ENCODE measurements at places on chromosomes 12 and 14.

GRCh38 chr12:116150452-116150851 lies 127.0 kb downstream of the MED13L start:
- no peak for DNase-seq

DNA sequence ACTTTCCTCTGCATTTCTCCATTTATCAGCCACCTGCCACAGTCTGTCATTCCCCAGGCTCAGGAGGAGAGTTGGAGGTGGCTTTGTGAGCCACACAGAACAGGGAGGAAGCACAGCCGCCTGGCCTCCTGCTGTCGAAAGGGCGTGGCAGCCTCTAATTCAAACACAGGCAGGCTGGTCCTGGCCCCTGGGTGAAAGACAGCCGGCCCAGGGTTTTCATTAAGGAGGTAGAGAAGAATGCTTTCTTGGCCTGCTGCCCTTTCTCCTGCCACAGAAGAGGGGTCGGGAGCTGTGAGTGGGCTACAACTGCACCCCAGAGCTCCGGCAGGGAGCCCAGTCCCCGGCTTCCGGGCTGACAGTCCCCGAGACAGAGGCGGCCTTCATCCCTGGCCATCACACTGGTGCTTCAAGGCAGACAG lies 108.6 kb upstream of the FZD10 start:
- no peak for DNase-seq

- DNase-seq: peak; percentile 66
Observed at GRCh38 chr14:23929822-23930294, 23.7 kb upstream of the DHRS4 start.

- DNase-seq: no peak
Observed at GRCh38 chr14:20215196-20215595, 8.3 kb upstream of the OR11H6 start.

- peak; percentile 88 for DNase-seq
Observed at GRCh38 chr14:34875031-34875922, at the start of gene BAZ1A. TSS of gene BAZ1A (minus strand) at chr14:34875360. CDS start at chr14:34874604, 756 bp downstream.

DNA sequence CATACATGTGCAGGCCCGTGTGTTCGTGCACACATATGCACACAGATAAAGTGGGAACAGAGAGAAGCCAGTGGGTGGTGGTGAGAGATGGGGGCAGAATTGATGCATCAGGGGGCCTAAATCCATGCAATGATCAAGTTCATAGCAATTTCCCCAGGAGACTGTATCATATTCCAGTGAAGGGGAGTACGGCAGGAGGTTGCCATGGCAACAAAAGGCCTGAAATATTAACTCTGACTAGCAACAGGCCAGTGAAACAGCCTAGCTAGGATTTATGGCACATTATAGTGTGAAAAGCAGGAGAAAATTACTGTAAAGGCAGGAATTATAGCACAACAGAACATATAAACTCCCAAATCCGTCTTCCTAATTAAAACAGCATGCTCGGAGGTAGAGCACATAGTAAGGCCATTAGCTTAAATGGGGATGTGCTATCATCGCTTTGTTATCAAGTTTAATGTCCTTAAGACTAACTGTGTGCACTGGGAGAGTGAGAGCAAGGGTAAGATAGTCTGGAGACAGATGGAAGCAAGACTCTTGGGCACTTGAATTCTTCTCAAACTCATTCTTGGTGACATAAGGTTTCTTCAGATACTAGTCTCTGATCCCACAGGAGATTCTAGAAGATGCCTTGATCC lies 806.3 kb downstream of the DIO2 start:
- DNase-seq: no peak

DNA sequence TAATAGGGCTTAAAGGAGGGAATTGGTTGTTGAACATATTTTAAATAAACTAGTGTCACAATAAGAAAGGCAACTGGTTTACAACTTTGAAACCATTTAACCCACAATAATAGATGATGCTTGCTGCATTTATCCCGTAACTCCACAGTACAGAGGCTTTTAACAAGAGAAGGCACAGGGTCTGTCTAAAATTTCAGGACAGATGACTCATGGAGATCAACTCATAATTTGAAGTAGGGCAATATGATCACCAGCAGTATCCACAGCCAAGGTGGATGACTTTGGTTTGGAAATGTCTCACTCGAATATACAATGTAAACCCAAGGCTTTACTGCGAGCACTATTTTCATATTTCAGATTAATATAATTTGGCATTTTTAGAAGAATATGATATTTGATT lies 340.2 kb downstream of the LRIG3 start:
- DNase-seq: no peak

- no peak for DNase-seq
Observed at GRCh38 chr14:106872611-106873446, 1346.4 kb downstream of the TMEM121 start.

- DNase-seq: no peak
Observed at GRCh38 chr14:74549588-74549987, 56.0 kb downstream of the ISCA2 start.

GRCh38 chr12:97716356-97716755 lies 253.8 kb downstream of the RMST start:
- DNase-seq: no peak

GRCh38 chr14:53953002-53953827 lies 3.4 kb downstream of the BMP4 start:
- peak; percentile 33 for DNase-seq

- no peak for DNase-seq
Observed at GRCh38 chr12:73815072-73815645, 722.5 kb upstream of the ATXN7L3B start.

GRCh38 chr14:102545461-102546265 lies 36.1 kb upstream of the ANKRD9 start:
- DNase-seq: no peak

DNA sequence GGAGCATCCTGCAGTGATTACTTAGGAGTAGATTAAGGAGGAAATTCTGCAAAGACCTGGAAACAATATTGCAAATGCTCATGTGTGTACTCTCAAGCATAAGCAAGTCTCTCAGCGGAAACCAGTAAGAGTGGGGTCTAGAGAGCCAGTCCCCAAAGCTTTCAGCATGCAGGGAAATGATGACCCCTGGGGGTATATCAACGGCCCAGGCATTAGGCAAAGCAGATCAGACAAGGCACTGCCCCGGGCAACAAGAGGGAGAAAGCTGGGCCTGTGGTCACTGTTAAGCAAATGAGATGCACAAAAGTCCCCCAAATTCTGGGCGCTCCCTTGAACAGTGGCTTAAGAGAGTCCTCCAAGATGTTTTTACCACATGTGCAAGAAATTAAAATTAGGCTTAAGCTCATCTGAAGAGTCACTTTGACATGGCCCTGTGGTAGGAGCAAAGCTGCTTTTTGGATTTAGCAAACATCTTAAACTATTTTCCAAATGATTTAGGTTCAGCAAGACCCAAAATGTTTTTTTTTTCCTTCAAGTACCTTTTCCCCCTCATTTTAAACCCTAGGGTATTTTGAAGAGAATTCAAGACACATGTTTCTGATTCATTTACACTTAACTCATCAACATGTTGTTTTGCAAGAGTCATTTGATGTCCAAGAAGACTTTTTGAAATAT lies 457.1 kb upstream of the TBX3 start:
- no peak for DNase-seq

- no peak for DNase-seq
Observed at GRCh38 chr12:114888448-114888847, 204.5 kb upstream of the TBX3 start.

GRCh38 chr14:23160924-23161522 lies 22.4 kb downstream of the SLC7A8 start:
- DNase-seq: no peak

DNA sequence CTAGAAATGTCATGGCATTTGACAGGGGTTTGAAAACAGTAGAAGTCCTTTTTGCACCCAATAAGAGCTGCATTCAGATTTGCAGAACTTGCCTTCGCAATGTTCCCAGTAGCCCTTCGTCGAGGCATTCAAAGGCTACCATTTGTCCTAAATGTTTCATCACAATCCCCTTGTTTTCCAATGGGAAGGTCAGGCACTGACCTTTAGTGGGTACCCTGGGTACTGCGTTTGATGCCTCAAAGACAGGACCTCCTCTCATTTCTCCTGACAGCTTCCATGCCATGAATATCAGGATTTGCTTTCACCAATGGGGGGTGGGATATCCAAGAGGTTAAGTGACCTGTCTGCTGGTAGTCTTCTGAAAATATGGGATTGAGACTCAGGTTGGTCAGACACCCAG lies 1063.1 kb downstream of the BCL11B start:
- no peak for DNase-seq

GRCh38 chr14:66351310-66351709 lies 134.9 kb upstream of the CCDC196 start:
- DNase-seq: no peak

GRCh38 chr12:79407671-79408622 lies 282.8 kb downstream of the PAWR start:
- peak; percentile 67 for DNase-seq

DNA sequence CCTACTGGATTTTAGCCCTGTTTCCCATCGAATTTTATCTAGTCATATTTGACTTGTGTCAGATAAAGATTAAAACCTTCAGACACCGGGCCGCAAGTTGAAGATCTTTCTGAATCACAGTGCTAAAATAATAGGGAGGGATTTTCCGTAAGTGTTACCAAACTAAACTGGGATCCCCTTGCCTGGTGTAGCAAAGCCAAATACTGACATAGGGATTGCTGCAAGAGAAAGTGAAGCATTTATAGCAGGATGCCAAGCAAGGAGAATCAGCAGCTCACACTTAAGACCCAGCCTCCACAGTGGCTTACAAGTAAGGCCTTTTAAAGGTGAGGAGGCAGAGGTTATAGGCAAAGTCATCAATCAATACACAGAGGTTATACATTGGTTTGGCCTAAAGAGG lies 147.4 kb downstream of the AKAP6 start:
- no peak for DNase-seq

Data from kidney capillary endothelial cell (primary cell).